ENCODE measurements at places on chromosomes 11 and 22.

- DNase-seq: peak; percentile 60
Measured at GRCh38 chr11:726278-727220, 20.5 kb downstream of the EPS8L2 start.

- no peak for DNase-seq
Measured at GRCh38 chr22:32576553-32577253, 102.1 kb downstream of the FBXO7 start.

DNA sequence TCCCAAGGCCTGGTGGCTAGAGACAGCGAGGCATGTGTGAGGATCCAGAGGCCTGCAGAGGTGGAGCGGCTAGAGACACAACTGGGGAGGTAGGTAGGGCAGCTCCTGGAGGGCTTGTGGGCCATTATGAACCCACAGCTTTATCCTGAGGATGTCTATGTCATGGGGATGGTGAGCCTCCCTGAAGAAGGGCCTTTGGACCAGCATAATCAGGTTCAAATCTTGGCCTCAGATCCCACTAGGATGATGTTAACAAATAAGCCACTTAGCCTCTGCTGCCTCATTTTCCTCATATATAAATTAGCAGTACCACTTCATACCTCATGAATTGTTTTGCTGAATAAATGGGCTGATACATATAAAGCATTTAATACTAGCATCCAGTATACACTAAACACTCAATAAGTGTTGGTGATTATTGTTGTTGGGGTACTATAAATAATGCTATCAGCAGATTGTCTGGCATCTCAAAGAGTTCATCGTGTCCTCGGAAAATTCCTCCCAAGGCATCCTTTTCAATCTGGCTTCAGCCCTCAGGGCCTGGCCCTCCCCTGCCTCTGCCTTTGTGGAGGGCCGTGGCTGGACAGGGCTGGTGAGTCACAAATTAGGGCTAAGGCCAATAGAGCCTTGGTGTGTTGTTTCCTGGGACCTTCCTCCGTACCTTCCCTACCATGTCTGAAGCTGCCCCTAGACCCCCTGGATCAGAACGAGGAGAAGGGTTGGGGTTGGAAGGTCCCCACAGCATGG lies 30.9 kb upstream of the LRRC32 start:
- DNase-seq: no peak

GRCh38 chr11:120214581-120214980 lies 3.7 kb downstream of the OAF start:
- DNase-seq: no peak

GRCh38 chr11:75793966-75794365 lies 21.0 kb upstream of the UVRAG start:
- DNase-seq: no peak

DNA sequence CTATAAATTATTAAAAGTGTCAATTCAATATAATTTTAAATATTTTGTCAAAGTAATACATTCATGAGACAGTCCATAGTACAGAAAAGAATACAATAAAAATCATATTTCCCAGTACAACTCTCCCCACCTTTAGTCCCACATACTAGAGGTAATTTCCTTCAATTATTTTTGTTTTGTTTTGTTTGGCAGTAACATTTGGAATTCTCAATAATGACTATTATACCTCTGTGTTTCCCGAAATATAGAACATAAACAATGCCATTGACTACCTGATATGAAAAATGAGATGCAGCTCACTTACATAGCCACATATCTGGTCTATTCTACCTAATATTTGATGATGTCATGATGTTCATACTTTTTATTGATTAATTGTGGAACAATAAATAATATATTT lies 24.4 kb upstream of the CASP4 start:
- no peak for DNase-seq

GRCh38 chr11:114738954-114739353 lies 60.6 kb downstream of the NXPE2 start:
- DNase-seq: peak; percentile 18

DNA sequence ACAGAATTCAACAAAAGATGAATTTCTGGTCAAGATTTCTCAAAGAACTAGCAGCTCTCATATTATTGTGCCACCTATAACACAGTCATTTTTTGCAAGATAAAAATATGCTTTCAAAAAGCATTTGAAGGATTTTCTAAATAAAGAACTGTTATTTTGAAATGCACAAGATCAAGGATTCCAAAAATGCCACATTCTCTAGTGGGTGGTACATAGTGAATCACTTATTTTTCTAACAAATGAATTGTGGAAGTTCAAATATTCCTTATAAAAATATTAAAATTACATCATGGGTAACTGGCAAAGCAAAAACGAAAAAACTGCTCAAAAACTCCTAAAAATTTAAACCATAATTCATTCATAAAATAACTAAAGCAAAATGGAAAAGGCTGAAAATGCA lies 2.1 kb downstream of the RNF141 start:
- no peak for DNase-seq

DNA sequence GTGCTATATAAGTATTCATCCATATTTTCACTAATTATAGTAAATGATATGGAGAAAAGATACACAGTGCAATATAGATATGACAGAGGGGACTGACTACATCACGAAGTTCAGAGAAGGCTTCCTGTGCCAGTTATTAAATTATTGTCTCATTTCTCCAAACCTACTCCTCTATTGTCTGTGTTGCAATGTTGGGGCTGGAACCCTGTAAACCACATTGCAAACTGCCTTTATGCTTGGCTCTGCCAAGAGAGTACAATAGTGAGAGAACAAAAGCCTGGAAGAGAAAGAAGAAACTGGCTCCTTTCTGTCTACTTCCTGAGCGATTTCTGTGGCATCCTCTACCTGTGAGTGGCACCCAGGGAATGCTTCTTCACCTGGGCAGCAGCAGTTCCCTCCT lies 46.4 kb downstream of the ME3 start:
- DNase-seq: no peak

- no peak for DNase-seq
Measured at GRCh38 chr11:112465433-112466024, 204.9 kb upstream of the PLET1 start.

DNA sequence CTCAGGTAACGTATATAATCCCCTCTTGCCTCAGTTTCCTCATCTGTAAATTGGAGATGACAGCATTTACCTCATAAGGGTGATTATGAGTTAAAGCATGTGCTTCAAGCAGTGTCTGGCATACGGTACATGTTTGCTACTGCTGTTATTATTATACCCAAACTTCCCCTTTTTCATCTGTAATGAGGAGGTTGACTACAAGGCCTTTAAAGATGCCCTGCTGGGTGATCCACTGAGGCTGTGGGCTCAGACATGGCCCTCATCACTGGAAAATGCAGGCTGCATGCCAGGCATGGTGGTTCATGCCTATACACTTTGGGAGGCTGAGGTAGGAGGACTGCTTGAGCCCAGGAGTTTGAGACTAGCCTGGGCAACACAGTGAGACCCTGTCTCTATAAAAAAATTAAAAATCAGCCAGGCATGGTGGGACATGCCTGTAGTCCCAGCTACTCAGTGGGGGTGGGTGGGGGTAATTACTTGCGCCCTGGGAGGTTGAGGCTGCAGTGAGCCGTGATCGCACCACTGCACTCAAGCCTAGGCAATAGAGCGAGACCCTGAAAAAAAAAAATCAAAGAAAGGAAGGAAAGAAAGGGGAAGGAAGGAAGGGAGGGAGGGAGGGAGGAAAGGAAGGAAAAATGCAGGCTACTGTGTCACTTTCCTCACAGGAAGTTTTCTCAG lies 4.3 kb downstream of the PIK3IP1 start:
- DNase-seq: no peak

GRCh38 chr11:75248924-75249256 lies 8.3 kb downstream of the TPBGL start:
- DNase-seq: no peak

GRCh38 chr11:36501236-36501635 lies 8.8 kb downstream of the TRAF6 start:
- no peak for DNase-seq

- peak; percentile 96 for DNase-seq
Measured at GRCh38 chr11:575996-576768, at the start of gene PHRF1. TSS of gene PHRF1 (plus strand) at chr11:576470. CDS start at chr11:581513, 5,043 bp downstream.

DNA sequence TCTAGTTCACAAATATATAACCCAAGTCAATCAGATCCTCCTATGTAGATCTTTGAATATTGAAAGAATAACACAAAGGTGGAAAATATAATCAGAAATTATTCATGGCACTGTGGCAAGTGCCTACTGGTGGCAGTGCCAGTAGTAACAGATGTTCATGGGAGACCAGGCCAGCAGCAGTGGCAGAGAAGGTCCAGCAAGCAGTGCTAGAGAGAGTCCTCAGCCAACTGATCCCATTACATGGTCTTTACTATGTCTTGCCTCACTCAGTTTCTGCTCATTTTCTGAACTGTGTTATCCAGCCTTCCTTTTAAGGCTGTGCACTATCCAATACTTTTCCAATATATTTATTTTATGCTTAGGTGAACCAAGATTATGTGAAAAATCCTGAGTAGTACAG lies 124.9 kb downstream of the MRTFA start:
- DNase-seq: no peak

- DNase-seq: no peak
Measured at GRCh38 chr22:29877620-29878019, 5.4 kb upstream of the MTMR3 start.

DNA sequence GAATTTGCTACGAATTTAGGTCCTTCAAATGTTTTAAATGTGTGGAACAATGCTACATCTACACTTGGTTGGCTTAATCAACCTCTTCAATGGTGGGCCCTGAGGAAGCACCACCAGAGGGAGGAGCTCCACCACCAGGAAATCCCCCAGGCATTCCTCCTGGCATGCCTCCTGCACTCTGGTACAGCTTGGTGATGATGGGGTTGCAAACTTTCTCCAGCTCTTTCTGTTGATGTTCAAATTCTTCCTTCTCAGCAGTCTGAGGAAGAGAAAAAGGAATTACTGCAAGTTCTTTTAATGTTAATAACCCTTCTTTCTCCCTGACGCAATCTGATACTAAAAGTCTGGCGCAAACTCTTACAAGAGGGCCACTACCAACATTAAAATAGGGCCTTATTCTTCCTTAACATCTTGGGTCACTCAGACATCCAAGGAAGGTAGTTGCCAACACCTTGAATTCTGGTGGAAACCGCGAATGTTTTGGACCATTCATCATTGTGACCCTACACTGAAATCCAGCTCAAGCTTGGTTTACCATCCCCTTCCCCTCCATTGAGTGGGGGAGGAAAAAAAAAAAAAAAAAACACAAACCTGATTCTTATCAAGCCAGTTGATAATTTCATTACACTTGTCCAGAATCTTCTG lies 4.2 kb downstream of the HSPA8 start:
- DNase-seq: no peak

DNA sequence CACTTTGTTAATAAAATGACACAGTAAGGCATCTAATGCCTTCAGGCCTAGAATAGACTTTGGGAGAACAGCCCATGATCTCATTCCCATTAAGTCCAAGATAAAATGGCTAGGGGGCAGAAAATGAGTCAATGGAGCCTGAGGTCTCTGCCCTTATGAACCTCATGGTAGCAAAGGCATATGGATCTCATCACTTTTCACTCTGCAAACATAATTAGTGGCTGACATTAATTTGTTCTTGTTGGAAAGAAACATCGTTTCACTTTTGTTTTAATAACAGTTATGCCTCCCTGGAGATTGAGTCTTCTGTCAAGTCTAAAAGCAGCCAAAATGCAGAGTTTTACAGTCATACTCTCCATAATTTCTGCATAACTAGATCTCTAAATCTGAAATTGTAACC lies 111.8 kb upstream of the API5 start:
- DNase-seq: no peak

- DNase-seq: no peak
Measured at GRCh38 chr22:22025320-22026156, 43.0 kb upstream of the TOP3B start.

GRCh38 chr11:8584082-8584481 lies 9.9 kb downstream of the STK33 start:
- DNase-seq: no peak

DNA sequence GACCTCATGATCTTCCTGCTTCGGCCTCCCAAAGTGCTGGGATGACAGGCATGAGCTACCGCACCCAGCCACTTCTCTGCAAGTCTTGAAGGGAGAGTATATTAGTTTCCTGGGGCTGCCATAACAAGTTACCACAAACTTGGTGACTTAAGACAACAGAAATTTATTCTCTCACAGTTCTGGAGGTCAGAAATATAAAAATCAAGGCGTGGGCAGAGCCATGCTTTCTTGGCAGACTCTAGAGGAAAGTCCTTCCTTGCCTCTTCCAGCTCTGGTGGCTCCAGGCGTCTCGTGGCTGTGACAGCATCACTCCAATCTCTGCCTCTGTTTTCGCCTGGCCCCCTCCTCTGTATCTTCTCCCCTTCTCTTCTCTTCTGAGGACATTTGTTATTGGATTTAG lies 110.2 kb upstream of the NAV2 start:
- no peak for DNase-seq

- DNase-seq: no peak
Measured at GRCh38 chr11:111047374-111047773, 198.2 kb upstream of the POU2AF2 start.

All from activated T-cell treated with anti-CD3 and anti-CD28 coated beads, Interleukin-2, amount 50 U/mL, for 1 hour (primary cell).